ENCODE measurements at places on chromosomes 12 and 14.
A peak's percentile ranks its signal among the peaks of the same experiment; 100 is the strongest.

DNA sequence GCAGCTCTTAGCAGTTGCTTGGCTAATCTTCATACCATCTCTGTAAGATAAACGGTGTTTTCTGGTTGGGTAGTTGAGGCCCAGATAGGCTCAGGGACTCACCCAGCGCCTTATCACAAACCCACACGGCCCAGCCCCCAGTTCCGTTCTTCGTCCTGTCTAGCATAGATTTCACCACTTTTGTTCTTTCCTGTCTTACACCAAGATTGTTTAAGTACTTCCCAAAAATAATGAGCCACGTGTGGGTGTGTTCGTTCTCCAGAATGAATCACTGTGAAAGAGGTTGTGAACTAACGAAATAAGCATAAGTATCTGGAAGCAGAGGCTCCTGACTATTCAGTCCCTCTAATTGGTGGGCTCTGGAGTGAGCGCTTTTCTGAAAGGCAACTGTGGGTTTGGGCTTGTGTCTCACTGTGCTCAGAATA is 21.4 kb downstream of the ACVR1B start:
- DNase-seq = peak; percentile 91

GRCh38 chr14:74720526-74720925 is 7.6 kb downstream of the FCF1 start:
- no peak for DNase-seq

DNA sequence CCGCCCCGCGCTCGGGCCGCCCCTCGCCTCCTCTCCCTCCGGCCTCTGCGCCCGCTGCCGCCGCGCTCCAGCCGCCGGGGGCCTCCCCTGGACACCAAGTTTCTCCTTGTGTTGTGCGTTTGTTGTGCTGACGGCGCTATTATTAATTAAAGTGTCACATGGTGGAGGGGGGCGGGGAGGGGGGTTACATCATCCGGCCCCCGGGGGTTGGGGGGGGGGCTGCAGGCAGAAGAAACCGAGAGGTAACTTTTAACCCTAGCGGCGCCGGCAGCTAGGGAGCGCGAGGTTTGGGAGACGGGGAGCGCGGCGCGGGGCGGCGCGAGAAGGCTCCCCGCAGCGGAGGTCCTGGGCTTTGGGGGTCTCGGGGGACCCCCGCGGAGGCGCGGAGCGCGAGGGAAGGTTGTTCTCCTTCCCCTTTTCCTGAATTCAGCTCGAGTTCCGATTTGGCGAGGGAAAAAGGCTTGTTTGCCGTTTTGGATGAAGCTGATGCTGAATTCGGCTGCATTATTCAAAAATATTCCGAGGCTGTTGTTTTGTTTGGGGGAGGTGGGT is at the start of gene HRK:
Gene HRK (minus strand): TSS at position 117 of the 552 bp plus-strand sequence. CDS start 134 bp downstream, outside the sequence.
- no peak for DNase-seq

DNA sequence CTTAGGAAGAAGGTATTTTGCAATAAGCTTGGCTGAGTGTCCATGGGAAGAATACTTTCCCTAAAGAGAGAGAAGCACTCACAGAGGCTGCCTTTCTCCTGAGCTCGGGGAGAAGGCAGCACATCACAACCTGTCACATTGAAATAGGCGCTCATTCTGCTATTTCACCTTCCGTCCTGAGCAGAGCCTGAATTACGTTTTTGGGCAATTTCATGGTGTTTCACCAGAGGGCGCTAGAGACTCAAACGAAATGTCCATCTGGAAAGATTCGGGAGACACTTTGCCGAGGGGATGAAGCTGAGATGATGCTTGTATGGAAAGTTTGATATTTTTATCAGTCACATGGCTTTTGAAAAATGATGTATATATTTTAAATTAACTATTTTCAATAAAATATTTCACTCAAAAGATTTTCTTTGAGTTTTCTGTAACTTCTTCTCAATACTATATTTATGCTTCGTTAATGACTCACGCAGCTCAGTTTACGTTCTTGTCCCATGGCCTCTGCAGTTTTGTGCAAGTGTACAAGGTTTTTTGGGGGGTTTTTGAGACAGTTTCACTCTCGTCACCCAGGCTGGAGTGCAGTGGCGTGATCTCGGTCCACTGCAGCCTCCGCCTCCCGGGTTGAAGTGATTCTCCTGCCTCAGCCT is 17.4 kb upstream of the B4GALNT3 start:
- peak; percentile 65 for DNase-seq

- no peak for DNase-seq
These were observed 9.8 kb downstream of the NTF3 start for GRCh38 chr12:5441497-5442236.

DNA sequence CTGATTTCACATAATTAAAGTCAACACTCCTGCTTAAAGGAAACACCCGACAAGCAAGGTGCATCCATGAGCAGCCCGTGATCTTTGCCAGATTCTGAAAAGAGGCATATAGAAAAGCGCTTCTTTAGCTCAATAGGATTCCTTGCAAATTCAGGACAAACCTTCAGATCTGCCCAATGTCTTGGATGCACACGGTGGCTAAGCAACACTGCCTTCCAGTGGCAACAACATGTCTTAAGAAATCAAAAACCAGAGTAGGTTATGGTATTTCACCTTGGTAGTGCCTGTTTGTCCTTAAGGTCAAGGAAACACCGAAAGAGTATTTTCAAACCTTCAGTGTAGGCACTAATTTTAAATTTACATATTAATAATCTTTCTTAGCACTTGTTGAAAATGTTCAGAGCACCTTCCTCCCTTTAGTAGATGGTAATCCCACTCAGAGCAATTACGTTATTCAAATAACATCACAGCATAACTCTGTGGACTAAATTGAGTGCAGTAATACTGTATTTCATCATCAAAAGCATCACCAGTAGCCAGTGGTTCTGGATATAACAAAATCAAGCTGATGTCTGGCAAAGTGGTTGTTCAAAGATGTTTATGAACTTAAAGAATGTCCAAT is 58.0 kb upstream of the CDKN3 start:
- DNase-seq = no peak

All from suppressor macrophage treated with lipopolysaccharide for 1 hour (primary cell).